ENCODE measurements at places on chromosomes 6 and 20.

DNA sequence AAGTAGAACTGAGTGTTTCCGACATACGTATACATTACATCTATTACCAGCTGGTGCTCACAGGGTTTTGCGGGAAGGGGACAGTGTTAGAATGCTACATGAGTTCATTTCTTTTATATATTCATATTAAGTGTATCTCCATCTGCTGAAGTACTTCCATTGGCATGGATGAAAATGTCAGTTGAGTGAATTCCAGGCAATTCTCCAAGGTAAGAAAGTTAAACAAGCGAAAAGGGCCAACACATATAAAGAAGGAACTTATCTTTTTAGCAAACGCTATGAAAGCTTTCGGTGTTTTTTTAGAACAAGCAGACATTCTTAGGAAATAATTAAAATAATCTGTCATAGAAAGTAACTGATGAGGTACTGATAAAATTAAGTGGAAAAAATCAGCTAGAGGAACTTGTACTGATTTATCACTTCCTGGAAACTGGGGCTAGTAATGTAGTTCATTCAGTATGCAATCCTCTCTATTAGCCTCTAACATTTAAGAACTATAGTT is 34.6 kb downstream of the RNF146 start:
- DNase-seq, result no peak

DNA sequence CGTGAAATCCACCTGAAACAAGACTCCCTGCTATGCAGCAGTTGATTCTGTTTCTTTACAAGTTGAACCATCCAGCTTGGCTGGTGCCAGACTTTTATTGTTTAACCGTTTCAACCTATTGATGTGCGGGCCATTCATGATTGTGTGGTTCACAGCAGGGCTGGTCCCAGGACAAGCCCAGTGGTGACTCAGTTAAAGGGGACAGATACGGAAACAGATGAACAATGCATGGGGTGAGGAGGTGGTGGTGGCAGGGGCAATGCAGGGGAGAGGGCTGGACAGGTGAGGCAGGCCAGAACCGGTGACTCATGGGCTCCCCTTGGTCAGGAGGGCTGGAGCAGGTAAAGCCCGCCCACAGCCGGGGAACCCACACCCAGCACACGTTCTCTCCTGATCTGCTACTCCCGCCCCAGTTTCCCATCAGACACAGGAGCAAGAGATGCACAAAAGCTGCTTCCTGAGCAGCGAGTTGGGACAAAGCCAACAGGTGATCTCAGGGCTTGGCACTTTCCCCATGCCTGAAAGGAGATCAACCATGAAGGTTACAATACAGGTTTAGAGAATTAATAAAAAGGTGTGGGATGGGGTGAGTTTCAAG is 232.2 kb downstream of the LY86 start:
- no peak for DNase-seq

GRCh38 chr20:64101731-64102621 is 5.4 kb downstream of the NPBWR2 start:
- no peak for DNase-seq

GRCh38 chr6:41288030-41288753 is 1.7 kb upstream of the TREM1 start:
- DNase-seq, result no peak

- DNase-seq, result peak; percentile 14
These were observed 61.2 kb downstream of the GCLC start for GRCh38 chr6:53483423-53484353.

- DNase-seq, result no peak
These were observed 92.8 kb upstream of the MLN start for GRCh38 chr6:33896391-33897188.

DNA sequence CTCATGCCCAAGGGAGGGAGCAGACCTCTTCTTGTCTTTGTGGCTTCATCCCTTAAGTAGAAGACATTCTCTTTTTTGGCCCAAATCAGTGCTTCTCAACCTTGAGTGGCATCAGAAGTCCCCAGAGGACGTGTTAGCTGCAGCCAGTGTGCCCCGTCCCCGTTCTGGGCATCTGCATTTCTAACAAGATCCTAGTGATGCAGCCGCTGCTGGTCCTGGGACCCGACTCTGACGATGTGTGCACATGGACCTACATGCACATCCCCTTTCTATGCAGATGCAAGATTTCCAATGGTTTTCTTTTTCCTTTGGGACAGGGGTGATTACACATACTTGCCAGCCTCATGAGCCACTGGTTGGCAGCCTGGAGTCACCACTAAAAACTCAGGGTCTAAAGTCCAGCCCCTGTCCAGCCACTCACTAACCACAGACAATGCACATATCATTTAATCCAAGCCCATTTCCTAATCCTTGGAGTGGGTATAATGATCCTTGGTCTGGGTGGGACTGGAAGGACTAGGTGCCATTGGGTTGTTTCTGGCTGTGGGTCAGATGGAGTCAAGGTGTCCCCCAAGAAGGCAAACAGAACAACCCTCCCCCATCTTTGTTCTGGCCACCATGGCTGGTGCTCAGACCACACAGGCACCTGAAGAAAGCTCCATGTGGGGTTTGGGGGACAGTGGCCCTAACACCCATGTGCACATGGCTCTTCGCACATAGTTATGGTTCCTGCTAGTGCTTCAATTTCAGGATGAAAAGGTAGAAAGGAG is 6.4 kb downstream of the ACSS1 start:
- DNase-seq, result no peak

- DNase-seq, result no peak
These were observed 7.6 kb upstream of the ADIG start for GRCh38 chr20:38573413-38573812.
